ENCODE measurements at places on chromosomes 3 and 15. TPM values are rescaled to one million over a fixed set of nuclear protein-coding genes. Genes with fewer than 3 reads are reported as not detected.

RTP1 gene
- total RNA-seq, result not detected

ZNF774 gene
- 0.75 TPM for total RNA-seq

ERC2 gene
- not detected for total RNA-seq

CASR gene
- total RNA-seq, result not detected

LRRC31 gene
- not detected for total RNA-seq

GOLGA8S gene
- total RNA-seq, result not detected

MORC1 gene
- total RNA-seq, result not detected

PPP2R3A gene
- total RNA-seq, result 15.3 TPM

SMAD6 gene
- total RNA-seq, result 2.4 TPM

NLGN1 gene
- total RNA-seq, result not detected

SOX14 gene
- total RNA-seq, result not detected

DNA sequence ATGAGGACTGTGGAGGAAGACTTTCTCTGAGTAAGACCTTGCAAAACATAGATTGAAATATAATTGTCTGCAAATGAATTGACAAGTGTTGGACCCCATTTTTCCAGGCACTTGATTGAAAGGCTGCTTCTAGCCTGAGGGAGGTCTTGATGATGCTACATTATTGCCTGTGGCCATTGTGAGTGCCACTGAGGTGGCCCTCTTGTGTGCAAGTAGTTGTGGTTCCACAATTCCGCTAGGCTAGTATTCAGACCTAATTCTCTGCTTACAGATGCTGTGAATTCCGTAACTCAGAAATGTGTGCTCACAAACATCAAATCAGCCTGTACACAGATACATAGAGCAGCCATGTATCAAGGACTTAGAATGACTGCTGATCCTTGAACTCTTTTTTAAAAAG lies 34.7 kb downstream of the FNDC3B start:
- DNase-seq, result no peak

DNA sequence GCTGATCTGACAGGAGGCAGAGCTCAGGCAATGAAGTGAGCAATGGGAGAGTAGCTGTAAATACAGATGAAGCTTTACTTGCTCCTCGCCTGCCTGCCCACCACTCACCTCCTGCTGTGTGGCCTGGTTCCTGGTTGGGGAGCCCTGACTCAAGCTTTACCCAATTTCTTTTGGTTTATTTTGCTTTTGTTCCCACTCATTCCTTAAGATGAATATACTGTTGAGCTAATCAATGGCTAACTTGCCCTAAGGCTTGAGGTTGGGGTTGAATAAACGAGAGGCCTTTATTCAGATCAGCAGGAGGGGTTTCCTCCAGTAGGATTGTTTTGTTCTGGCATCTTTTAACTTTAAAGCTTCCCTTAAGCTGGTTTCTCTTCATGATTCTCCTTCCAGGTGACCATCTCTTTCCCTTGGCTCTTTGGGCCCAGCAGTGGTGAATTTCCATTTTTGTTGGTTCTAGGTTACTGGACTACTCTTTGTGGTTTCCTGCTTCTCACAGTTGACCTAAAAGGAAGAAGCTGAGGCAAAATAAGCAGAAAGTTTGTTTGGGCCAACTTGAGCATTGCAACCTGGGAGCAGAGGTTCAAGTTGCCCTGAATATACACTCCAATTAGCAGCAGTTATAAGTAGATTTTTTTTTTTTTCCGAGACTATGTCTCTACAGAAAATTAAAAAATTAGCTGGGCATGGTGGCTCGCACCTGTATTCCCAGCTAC lies 44.4 kb downstream of the STARD9 start:
- DNase-seq, result no peak

DNA sequence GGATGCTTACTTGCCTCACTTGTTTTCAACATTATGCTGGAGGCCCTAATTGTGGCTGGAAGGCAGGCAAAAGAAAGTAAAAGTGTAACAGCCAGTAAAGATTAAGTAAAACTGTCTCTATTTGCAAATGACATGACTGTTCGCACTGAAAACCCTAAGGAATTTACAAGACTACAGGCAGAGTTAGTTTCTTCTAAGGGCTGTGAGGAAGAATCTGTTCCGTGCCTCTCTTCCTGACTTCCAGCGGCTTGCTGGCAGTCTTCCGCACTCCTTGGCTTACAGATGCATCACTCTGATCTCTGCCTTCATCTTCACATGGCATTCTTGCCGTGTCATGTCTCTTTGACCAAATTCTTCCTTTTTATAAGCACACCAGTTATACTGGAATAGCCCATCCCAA lies 86.1 kb downstream of the DLG1 start:
- DNase-seq, result no peak

DNA sequence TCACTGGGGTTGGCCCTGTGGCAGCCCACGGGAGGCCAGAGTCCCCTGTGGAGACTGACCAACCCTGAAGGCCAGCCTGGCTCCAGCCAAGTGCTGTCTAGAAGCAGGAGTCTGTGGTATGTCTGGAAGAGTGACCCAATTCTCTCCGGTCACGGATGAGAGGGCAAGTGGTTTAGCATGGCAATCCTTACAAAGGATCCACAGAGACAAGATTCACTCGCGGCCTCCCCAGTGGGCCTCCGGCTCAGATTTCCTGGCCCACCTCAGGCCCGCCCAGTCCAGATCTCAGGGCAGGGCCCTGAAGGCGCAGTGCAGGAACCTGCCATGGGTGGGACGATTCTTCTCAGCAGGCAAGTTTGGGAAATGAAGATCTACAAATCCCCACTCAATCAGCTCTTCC lies 5.0 kb upstream of the BCL2L10 start:
- DNase-seq, result no peak

GRCh38 chr3:127134887-127135240 lies 58.1 kb upstream of the PRR23E start:
- DNase-seq, result no peak

- no peak for DNase-seq
These were observed 11.8 kb upstream of the MYO1E start for GRCh38 chr15:59384507-59384906.

DNA sequence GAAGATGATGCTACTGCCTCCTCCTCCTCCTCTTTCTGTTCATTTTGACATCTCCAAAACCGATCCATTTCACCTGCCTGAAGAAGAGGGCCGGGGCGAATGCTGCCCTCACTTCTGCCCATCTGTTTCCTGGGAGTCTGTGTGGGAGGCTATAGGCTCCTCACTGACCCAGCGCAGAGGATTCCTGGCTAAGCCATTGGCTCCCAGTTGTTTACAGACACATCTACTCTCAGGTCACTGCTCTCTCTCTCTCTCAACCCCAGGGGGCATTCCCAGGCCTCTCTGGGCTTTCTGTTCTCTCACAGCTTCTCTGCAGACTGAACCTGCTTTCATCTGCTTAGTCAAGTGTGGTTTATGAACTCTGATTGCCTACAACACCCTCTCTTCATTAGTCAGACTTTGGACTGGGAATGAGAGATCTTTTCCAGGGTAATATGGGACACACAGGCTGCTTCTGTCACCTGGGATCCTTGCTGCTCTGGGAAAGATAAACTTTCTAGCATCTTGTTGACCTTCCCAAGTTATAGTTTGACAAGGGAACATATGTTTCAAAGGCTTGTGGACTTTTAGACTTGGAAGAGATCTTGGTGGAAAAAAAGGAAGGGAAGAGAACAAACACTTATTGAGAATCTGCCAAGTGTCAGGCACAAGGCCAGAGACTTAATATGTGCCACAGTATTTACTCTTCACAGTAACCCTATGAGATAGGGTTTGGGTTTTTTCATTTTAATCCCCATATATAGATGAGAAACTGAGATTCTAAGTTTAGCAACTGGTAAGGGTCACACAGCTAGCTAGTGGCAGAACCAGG lies 30.2 kb upstream of the USP3 start:
- peak; percentile 83 for DNase-seq

DNA sequence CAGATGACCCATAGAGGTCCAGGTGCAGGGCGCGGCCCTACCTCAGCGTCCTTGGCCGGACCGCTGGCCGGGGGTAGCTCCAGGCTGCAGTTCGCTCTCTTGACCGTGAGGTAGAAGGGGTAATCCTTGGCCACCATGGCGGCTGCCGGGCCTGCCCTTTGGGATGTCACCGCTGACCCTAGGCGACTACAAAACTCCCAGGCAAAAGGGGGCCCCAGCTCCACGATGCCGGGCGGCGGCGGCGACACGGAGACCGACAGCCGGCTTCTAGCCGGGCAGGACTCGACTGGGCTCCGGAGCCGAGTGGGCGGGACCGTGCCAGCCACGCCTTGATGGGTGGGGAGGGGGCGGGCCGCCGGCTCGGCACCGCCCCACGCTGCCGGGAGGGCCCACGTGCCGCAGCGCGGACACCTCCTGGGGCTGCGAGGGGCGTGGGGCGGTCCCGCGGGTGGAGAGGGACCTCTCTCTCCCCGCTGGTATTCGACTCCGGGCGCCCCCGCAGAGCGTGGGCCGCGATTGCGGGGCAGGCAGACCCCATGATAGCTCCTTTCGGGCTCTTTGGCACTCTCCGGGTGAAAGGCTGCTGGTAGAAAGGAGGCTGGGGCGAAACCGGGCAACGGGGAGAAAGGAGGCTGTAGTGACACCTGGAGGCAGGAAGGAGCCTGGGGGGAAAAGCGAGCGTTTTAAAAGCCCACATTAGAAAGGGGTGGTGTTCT lies at the start of gene ARHGEF3:
ARHGEF3 (minus strand) TSS at position 288 of the 716 bp plus-strand sequence; CDS start at position 137, 151 bp downstream.
- DNase-seq, result peak; percentile 69

DNA sequence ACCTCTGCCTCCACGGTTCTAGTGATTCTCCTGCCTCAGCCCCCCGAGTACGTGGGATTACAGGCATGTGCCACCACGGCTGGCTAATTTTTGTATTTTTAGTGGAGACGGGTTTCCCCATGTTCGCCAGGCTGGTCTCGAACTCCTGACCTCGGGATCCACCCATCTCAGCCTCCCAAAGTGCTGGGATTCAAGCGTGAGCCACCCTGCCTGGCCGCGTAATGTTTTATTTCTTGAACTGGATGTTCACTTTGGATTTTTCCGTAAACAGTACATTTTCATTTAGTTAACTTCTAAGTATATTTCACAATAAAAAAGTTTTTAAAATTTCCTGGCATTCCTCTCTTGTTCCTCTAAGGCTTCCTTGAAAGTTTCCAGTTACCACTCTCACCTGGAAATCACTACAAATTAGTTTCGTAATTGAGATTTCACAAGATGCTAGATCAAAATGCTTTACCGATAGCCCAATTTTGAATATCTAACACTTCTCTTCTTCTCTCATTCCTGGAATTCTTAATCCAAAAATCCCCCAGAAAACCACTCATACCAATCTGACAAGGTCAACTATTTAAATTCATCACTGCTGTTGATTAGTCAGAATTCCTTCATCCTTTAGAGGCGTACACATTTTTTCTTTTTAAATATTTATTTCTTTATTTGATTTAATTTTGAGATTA lies 44.7 kb upstream of the INO80 start:
- no peak for DNase-seq

- DNase-seq, result no peak
These were observed 1080.8 kb downstream of the TUSC7 start for GRCh38 chr3:117790235-117790987.

DNA sequence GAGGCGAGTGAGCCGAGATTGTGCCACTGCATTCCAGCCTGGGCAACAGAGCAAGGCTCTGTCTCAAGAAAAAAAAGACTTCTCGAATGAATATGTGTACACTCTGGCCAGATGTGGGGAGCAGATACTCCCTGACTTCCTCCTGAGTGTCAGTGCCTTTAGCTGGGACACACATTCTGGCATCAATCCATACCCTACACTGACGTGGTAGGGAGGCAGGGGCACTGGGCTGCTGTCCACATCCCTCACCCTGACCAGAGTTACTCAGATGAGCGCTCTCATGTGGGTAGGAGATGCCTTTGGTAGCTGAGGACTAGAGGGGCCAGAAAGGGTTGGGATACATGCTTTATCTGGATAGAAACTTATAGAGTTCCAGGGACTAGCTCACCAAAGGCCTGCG lies 15.6 kb downstream of the LIMD1 start:
- DNase-seq, result no peak

- no peak for DNase-seq
These were observed 462.8 kb upstream of the DPH6 start for GRCh38 chr15:36008719-36009118.

- peak; percentile 87 for DNase-seq
These were observed 107.2 kb downstream of the GTPBP8 start for GRCh38 chr3:113097960-113098447.

GRCh38 chr3:62562017-62562416 lies 188.7 kb upstream of the FEZF2 start:
- peak; percentile 84 for DNase-seq

GRCh38 chr3:134009345-134010000 lies 20.3 kb downstream of the SLCO2A1 start:
- DNase-seq, result peak; percentile 48

- DNase-seq, result peak; percentile 43
These were observed 38.3 kb downstream of the SLC6A6 start for GRCh38 chr3:14440531-14441239.

DNA sequence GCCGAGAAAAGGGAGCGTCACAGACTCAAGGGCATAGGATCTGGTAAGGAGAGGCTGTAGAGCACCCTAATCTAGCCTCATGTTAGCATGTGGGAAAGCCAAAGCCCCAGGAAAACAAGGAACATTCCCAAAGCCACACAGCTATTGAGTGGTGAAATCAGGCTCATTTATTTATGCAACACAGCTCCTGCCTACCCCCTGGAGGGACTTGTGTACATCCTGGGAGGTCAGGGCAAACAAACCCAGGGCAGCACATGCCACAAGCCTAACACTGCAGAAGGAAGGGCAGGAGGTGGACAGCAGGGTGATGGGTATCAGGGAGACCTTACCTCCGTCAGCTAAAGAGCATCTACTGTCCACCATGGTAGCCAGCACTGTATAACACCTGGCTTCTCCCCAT lies 283.5 kb downstream of the RPLP1 start:
- DNase-seq, result no peak

- no peak for DNase-seq
These were observed 48.1 kb downstream of the MYO5C start for GRCh38 chr15:52247461-52247860.

GRCh38 chr3:42674146-42674545 lies 11.2 kb upstream of the KLHL40 start:
- no peak for DNase-seq

- no peak for DNase-seq
These were observed 22.6 kb upstream of the ANO10 start for GRCh38 chr3:43644443-43644842.

DNA sequence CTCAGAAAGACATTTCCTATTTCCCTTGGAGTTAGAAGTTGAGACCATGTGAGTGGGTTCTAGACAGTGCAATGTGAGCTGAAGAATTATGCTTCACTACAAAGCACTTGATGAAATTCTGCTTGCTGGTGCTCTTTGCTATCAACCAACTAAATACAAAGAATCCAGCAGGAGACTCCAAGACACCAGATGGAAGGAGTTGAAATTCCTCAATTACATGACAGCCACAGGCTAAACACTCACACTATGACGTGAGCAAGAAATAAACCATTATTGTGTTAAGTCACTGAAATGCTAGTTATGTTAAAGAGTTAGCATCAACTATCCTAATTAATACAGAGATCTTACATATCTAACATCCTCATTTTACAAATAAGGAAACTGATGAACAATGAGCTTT lies 8.2 kb upstream of the MAP4 start:
- DNase-seq, result no peak
